GDM1 (cell line): ENCODE measurements at places on chromosomes 2 and 18.

DNA sequence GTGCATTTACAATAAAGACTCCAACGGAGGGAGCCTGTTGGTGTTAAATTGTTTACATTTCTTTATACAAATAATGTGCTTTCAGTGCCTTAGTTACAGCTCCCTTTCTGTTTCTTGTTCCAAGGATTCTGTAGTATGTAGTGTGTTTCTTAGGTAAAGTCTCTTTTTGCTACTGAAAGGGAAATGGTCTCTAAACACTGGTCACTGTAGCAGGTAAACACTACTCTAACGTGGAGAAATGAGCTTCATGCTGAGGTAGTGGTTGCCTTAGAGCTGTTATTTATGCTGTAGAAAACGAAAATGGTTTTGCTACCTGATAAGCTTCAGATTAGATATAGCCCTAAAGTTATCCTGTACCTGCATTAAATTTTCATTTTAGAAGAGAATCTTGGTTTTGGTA is 163.6 kb downstream of the CAPN13 start:
- no peak for DNase-seq

DNA sequence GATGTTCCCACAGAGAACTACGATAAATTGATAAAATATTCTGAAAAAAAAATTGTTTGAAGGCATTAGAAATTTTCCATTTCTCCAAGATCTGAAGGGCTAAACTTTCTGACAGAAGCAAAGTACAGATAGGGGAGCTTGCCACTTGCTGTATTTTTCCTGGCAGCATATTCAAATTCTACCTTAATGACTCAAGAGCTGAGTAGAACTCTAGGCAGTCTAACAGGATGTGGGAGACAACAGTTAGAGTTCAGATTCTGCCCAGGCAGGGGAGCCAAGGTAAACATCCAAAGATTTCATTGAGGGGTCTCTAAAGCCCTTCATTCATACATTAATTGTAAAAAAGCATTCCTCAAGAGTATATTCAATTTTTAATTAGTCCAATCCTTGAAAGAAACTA is 46.0 kb upstream of the RIT2 start:
- no peak for DNase-seq

GRCh38 chr2:207472343-207473048 is 57.3 kb upstream of the CREB1 start:
- DNase-seq = no peak

DNA sequence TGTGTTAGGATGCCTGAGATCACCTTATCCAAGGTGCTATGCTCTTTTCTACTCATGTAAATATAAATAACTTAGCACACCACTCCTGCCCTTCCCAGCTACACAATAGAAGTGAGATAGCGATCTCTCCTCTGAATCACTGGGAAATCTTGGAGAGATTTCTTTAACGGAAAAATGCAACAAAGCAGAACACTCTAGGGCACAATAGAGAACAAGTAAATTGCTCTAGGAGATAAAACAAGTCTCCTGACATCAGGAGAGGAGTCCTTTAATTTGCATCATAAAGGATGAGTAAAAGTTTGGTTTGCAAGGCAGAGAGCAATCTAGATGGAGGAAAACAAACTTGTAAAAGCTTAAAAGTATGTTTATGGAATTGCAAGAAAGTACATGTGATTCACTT is 224.1 kb downstream of the PAX3 start:
- DNase-seq = no peak

- DNase-seq = no peak
Observed at GRCh38 chr18:22348521-22349316, 69.0 kb downstream of the CTAGE1 start.

DNA sequence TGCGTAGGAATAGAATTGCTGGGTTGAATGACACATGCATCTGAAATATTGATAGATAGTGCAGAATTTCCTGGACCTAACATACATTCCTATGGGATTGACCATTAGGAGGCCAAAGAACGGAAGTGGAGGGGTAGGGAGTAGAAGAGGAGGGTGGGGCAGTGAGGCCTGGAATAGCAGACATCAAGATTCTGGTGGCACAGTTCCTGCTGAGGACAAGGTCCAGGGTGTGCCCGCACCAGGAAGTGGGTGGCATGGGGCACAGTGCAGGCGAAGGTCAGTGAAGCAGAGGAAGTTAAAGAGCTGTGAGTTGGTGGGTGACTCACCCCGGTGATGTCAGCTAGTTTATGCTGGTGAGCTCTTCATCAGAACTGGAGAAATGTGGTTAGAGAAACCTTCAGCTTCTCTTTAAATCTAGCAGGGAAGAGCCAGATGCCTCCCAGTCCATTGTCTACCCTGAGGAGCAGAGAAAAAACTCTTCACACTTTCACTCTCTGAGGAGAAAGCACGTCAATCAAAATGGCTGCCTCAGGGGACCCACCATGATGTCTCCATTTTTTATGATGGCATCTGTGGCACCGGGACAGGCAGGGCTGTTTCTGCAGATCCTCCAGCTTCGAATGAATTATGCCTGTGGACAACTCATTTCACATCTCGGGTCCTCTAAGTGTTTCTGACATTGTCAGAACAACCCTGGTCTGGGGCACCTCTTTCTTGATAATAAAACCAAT is 55.9 kb upstream of the CTLA4 start:
- DNase-seq = peak; percentile 23

DNA sequence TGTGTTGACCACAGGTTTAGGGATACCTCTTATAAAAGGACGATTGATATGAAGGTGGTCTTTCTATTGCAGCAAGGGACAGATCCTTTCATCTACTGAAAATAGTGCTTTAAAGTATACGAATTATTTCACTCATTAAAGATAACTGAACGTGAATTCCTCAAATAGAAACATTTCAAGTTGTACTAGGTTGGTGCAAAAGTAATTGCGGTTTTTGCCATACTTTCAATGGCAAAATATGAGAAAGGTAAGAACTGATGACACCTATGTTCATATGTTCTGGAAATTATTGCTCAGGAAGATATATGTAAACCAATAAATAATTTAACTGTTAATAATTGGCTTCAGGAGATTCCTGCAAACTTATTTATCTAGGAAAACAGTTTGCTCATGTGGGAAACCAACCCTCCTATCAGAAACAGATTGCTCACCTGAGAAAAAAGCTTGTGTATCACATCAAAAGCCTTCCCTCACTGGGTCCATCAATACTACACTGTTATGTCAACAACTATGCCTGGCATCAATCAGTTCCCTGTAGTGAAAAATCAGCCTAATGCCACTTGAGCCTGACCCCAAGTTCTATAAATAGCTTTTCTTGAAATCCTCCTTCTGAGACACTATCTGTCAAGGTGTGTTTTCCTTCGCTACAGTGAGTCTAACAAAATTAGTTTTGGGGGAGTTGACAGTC is 81.5 kb upstream of the ACSL3 start:
- no peak for DNase-seq

- no peak for DNase-seq
Observed at GRCh38 chr2:117858336-117858735, 43.8 kb downstream of the DDX18 start.

- DNase-seq = no peak
Observed at GRCh38 chr18:6546229-6546628, 131.5 kb upstream of the L3MBTL4 start.

GRCh38 chr2:95329891-95330793 is 33.0 kb downstream of the KCNIP3 start:
- DNase-seq = no peak

DNA sequence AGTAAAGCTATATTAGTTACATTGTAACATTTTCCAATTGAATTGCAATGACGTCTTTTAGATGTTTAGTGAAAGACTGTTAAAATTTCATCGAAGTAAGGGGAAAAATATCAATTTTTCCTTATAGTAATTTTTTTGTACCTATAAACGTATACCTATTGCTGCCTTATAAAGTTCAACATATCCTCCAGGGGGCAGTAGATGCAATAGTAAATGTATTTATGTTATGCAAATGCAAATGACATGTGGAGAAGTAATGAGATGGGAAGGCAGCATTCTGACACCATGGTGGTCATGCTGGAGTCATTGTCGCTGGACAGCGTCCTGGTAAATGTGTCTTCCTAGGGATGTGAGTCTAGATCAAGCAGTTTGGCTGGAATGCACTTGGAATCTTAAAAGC is 38.7 kb downstream of the MSTN start:
- DNase-seq = peak; percentile 14

DNA sequence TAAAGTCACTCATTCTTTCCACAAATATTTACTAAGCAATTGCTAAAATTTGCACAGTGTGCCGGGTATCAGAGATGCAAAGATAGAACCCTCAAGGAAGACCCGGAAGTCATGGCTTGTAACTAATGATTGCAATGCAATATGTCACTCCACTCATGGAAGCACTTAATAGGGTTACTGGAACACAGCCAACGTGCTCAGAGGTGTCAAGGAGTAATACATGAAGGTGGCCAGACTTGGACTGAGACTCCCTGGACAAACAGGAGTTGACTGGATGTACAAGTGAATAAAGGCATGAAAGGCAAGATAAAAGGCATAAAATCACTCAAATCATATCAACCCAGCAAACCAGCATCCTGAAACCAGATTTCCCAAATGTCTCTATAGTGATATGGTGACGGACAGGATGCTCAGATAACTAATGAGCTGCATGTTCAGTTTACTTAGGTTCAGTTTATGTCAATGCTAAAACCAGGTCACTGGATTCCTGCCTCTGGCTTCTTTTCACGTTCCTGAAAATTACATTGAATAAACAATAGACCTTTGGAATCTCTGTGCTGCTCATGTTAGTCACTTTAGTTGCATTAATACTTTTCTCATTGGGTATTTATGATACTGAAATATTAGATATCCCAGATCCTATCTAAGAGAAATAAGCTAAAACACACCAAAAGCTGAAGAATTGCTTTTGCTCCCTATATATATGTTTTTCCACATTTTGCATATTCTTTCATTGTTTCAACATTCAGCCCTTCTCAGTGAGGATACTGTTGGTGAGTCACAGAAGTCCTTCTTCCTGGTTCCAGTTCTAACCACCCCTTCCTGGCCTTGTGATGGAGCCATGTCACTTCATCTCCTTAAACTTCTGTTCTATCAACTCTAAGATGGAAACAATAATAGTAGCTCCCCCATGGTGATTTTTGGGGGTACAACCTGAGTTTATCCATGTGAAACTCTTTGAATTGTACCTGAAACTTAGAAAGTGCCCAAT is 688.9 kb upstream of the ID2 start:
- DNase-seq = no peak

DNA sequence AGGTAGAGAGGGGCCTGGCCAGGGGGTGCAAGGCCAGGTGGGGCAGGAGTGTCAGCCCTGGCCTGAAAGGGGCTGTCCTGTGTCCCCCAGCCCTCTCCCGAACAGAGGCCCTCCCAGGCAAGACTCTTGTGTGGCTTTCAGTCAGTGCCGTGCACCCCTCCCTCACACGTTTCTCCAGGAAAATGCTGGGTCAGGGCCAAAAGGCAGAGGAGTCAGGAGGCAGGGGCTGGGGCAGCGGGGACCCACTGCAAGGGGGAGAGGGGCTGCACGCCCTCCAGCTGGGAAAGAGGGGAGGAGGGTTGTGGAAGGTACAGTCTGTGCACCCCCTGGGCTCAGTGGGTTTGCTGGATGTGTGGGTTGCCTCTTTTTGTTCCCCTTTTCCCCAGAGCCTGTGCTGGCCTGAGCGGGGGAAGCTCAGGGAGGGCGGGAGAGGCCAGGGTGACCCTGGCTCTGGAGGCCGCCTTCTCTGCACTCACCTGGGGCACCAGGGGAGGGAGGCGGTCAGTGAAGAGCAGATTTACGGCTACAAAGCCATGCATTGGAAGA is 4.1 kb downstream of the KCNF1 start:
- no peak for DNase-seq

- DNase-seq = no peak
Observed at GRCh38 chr2:42492691-42493467, 903 bp downstream of the KCNG3 start.

- DNase-seq = no peak
Observed at GRCh38 chr18:6564950-6565814, 150.5 kb upstream of the L3MBTL4 start.

DNA sequence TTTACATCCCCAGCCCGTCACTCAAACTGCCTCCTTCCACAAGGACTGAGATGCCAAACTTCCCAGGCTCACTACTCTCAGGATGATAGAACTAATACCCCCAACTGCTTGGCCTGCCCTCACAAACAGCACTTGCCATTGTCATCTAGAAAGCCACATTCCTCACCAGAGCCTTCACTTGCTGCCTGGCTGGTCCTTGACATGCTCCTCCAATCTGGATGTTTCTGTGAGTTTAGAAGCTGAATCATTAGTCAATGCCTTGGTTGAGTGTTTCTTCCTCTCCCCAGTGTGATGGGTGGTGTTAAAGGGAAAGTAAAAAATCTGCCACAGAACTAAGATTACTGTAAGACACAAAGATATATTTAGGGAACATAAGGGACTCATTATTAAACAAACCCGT is 52.5 kb downstream of the MARCHF4 start:
- DNase-seq = no peak

GRCh38 chr2:218814540-218815243 is 16.9 kb downstream of the PRKAG3 start:
- DNase-seq = no peak

DNA sequence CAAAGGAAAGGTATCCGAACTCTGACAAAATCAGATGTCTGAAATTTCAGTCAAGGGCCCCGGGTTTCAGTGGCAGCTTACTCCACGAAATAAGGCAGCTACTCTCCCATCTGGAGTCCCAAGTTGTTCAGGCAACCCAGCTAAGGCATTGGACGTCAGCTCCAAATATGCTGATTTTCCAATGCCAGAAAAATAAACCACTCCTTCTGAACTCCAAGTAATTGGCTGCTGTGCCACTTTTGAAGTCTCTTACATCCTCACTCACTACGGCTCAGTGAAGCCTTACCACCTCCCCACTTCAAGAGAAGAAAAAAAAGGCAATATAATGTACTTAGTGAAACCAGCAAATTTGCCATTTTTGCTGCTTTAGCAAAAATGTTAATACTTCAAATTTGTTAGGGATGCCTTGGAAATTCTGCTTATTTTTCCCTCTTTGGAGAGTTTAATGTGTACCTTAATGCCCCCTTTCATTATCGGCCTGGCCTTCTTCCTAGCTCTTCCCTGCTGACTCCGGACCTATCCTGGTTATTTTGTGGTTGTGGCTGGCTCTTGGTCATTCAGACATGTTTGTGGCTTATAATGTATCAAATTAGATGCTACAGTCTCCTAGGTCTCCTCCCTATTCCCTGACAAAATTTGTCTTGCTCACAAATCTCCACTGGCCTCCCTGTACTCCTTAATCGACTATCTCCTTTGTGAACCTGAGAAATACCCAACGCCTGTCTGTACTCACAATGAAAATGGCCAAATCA is 589.2 kb upstream of the ZEB2 start:
- no peak for DNase-seq
